ENCODE measurements at places on chromosomes 2 and 18.

DNA sequence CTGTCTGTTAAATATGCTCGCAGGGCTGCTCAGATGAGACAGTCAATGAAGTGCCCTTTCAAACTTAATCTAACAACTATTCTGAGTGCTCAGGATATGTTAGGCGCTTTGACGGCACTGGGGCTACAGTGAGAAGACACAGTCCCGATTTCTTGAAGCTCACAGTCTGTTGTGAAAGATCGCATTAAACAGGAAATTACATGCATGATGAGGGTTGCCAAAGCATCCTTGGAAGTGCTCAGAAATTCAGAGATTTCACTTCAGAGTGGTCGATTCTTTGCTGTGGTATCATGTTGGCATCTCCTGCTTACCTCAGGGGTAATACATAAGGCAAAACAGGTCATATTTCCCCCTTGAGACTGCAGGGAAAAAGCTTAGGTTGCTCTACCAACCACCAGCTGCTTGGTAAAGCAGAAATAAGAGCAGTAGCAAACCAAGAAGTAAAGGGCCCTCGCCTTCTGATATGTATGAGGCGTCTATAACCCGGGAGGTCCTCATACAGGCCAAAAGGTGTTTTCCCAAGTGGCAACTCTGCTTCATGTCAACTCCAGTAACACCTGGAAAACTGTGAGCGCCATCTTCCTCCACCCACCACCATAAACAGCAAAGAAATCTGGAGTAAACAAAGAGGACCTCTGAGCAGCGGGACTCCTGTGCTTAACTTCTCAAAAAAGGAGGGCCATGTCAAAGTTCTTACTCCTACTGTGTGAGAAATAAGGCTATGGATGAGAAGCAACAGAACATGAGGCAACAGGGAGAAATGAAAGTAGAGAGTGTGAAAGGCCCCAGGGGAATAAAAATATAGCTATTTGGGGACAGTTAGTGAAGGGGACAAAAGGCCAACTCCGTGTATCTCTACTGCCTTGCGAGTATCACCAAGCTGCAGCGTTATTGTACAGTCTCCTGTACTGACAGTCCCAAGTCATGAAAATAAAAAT, 79.3 kb downstream of the CLHC1 start:
- DNase-seq: no peak

- no peak for DNase-seq
Observed at GRCh38 chr2:163659224-163659623, 76.6 kb downstream of the FIGN start.

DNA sequence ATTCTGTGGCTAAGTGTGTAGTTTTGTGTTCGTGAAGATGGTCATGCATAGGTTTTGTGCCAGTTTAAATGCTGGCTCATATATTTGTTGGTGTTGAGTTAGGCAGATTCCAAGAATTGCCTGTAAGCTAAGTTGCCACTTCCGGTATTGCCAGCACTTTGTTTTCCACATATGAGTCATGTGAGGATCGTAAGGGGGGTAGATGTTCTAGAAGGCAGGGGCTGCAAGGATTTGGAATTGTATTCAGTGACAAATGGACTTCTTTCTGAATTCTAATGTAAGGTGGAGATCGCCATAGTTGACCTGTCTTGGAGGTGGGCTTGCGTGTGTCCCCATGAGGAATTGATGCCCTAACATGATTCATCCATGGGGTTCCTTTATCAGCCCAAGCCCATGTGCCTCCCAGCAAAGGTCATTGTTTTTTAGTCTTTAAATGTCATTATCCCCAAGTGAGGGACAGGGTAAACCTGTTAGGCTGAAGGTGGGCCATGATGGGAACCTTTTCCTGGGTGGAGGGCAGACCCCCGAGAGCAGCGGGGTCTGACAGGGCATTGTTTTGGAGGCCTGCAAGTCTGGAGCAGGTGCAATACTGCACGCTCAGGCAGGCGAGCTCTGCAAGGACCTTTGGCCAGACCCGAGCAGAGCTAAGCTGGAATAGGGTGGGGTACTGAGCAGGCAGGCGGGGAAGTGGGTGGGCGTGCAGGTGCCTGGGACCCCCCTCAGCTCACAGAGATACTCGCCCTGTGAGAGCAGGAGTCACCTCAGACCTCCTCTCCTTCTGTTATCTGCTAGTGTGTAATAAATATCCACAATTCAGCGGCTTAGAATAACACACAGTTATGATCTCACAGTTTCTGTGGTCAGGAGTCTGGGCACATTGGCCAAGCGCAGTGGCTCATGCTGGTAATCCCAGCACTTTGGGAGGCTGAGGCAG, 77.4 kb downstream of the LRRFIP1 start:
- no peak for DNase-seq

- DNase-seq: no peak
Observed at GRCh38 chr18:51857989-51858388, 482.0 kb upstream of the DCC start.

DNA sequence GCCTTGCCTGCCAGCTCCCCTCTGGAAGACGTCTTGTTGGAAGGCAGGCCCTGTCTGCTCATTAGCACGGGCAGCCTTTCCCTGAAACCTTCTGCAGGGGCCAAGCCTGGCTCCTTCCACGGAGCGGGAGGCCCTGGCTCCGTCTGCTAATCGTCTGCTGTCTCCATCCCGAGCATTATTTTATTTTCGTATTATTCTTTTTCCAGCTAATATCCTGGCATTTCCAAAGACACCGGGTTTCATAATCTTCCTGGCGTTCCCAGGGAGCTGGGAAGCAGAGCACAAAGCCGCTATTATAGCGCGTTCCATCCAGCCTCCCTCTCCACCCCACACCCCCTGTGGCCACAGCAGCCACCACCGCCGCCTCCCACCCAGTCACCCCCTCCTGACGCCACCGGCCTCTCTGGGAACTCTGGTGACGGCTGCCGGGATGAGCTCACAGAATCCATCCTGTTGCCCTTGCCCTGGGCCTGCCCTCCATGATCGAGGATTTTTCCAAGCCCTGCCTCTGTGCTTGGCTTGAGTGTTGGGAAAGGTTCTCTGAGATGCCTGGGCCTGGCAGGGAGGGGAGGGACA, 125.5 kb downstream of the DYSF start:
- DNase-seq: no peak
